ENCODE measurements at places on chromosomes 4 and X.

DNA sequence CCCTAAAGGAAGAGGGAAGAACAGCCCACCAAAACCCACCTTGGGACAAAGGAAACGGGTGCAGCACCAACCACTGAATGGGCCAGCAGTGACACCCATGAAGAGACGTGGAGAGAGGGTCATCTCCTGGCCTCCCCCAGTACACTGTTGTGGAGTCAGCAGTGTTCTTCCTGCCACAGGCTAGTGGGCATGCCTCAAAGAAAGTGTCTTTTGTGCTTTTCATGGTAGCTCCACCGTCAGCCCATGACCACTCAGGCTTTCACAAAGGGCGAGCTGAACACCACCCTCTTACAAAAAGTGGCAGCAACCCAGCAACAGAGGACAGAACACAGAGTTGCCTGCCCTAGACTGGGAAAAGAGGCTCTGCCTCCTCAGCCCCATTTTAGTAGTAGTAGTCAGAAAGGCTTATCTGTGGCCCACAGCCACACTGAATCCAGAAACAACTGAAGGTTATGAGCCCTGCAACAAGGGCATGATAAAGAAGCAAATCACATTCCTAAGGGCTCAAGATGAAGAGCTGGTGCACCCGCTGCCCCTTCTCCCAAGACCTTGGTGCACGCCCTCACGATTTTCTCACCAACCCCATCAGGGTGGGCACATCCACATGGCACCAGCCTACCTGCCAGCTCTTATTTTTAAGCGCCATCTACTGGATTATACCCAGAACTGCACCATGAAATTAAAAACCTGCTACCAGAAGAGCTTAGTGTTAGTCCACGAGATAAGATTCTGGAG lies 53.1 kb downstream of the RAB28 start:
- no peak for DNase-seq

GRCh38 chrX:150143721-150144440 lies 205.6 kb upstream of the EOLA2 start:
- DNase-seq, result no peak

GRCh38 chr4:143396695-143397094 lies 60.0 kb downstream of the GAB1 start:
- DNase-seq, result no peak

DNA sequence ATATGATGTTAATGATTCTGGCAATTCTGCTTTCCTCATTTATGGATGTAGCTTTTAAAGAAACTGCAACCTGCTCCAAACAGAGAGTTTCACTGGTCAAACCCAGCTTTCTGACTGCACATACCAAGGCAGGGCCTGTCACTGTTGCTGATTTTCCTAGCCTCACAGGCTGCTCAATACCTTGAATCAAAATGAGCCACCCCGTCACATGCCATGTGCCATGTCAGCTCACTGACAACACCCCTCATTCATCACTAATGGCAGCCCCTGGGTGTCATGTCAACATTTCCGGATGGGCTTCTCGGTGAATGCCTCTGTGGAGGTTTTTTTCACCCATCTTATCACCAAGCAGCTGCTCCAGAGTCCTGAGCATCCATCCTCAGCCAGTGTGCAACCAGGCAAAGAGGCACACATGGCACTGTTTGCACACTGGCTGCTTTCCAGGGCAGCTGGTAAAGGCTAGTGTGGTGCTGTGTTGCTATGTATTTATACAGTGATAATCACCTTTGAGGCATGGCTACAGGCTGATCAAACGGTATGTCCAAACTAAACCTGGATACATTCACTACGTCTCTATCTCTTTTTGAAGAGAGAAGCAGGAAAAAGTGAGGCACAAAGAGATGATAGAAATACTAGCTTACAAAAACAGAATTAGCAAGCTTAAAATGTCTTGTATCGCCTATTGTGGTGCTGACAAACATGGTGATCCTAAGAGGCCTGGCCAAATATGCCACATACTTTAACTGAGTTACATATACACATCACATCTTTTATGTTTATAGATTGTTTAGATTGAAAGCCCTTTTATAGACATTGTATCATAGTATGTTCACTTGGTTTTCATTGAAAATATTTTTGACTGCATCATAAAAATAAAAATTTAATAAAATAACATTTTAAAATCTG lies 94.6 kb upstream of the INPP4B start:
- DNase-seq, result peak; percentile 97

DNA sequence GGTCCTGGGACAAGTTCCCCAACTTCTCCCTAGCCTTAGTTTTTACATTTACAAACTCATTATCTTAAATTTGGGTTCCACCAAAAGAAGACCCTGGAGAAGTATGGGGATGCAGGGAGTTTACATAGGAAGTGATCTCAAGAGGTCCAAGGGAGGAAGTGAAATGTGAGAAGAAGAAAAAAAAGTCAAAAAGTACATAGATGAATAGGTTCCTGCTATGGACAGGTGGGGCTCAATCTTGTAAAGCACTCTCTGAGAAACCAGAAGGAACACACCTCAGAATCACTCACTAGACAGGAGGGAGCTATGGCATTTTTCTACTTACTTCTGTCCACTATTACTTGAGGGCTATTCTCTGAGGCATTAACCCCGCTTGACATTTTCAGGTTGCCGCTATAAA lies 56.6 kb downstream of the ARHGAP6 start:
- DNase-seq, result no peak

DNA sequence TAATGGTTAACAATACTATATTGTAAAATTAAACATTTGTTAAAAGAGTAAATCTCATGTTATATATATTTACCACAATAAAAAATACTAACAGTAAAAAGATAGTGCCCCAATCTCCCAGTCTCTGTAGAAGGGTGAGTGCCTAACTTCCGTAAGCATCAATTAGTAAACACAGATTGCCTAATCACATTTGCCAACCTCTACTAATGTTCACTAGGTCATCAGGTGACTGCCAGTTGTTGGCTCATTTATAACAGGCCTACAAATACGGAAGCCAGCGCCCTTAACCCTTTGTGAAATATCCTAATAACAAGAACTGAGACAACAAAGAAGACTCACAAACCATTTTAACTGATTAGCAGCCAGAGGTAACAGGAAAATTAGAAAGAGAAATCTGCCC lies 345.1 kb downstream of the INPP4B start:
- DNase-seq, result no peak

- DNase-seq, result no peak
These were observed 32.2 kb downstream of the IL21 start for GRCh38 chr4:122588453-122589238.

GRCh38 chrX:22959204-22959920 lies 40.4 kb upstream of the DDX53 start:
- no peak for DNase-seq

DNA sequence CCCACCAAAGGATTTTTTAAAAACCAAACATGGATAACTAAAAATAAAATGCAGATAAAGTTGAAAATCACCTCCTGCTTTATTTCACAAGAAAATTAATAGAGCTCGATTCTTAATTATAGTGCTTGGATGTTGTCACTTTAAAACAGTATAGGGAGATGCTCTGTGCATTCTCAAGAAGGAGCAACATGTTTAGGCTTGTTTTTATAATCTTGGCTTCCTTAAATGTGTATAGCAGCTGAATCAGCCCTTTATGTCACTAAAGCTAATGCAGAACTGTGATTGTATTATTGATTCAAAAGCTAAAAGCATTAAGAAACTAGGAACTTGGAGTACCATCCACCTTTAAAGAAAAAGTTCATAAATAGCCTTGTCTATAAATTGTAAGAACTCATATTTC lies 12.9 kb downstream of the UTP3 start:
- no peak for DNase-seq

- DNase-seq, result no peak
These were observed 30.3 kb downstream of the BMP3 start for GRCh38 chr4:81060587-81061343.

DNA sequence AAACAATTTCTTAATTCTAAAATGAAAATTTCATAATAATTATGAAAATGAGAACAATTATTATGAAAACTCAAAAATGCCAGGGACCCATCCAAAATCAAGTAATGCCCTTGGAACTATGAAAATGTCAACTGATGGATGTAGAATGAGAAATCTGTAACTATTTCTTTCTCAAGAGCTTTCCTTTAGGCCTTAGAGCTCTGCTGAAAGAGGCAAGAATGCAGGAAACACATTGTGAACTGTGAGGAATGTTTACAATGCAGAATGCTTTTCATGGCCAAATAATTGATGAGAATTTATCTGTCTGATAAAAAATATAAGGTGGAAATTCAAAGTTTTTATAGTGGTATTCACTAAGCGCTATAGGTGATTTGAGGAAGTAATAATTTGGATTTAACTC lies 207.1 kb upstream of the PCDH18 start:
- DNase-seq, result no peak

GRCh38 chr4:122052677-122053076 lies 99.5 kb upstream of the BLTP1 start:
- DNase-seq, result no peak

GRCh38 chr4:147597561-147597960 lies 19.6 kb upstream of the TMEM184C start:
- DNase-seq, result no peak

- no peak for DNase-seq
These were observed 57.0 kb downstream of the XAGE2 start for GRCh38 chrX:52425775-52426174.

- no peak for DNase-seq
These were observed 8.0 kb downstream of the SFRP2 start for GRCh38 chr4:153780876-153781275.

DNA sequence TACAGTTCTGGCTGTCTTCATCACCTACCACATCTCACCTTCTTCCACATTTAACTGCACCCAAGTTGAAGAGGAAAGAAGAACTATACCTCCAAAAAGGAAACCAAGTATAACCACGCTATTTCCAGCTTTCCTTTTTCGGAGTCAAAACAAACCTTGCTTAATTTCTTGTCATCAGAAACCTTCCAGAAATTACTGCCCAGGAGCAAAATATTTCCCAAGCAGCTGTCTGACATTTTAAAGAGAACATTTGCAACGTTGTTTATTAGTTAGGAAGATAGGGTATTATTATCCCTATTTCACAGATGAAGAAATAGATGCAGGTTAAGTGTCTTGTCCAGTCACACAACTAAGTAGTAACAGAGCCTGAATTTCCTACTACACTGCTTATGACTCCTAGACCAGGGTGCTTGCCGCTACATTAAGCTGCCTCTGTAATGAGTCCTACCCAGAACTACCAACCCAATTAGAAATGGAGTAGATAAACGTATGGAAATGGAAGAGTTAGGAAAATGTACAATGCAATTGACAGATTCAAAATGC lies 2.2 kb upstream of the ACSL4 start:
- no peak for DNase-seq

GRCh38 chrX:119495734-119496726 lies 27.8 kb downstream of the SLC25A5 start:
- DNase-seq, result no peak

Data from NCI-H2081 (cell line).